DMS153 (cell line): ENCODE measurements at places on chromosomes 2 and 18.
A peak's percentile ranks its signal among the peaks of the same experiment; 100 is the strongest.

- no peak for DNase-seq
Observed at GRCh38 chr2:167333245-167333644, 445.0 kb downstream of the XIRP2 start.

GRCh38 chr2:210099940-210100339 lies 71.3 kb downstream of the KANSL1L start:
- DNase-seq, result no peak

- no peak for DNase-seq
Observed at GRCh38 chr2:66839551-66840320, 404.8 kb downstream of the MEIS1 start.

- no peak for DNase-seq
Observed at GRCh38 chr2:165637396-165637795, 156.7 kb downstream of the GALNT3 start.

DNA sequence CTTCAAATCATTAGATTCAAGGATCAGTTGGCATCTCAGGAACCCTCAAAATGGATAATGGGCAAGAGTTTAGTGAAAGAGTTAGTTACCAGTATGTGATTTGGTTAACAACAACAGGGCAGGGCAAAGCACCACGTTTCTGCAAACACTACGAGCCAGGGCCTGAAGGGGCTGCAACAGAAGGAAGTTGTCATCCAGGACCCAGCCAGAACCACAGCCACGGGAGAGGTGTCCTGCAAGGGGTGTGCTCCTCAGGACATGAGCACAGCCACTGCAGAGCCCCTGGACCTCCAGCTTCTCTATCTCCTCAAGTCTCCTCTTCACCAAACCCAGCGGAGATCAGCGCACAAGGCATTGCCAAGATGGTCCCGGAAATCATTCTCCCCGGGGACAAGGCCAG lies 173.3 kb upstream of the PIEZO2 start:
- no peak for DNase-seq

GRCh38 chr2:234732404-234733092 lies 219.3 kb upstream of the SH3BP4 start:
- no peak for DNase-seq

GRCh38 chr2:11371092-11371937 lies 26.9 kb upstream of the ROCK2 start:
- no peak for DNase-seq

- no peak for DNase-seq
Observed at GRCh38 chr2:147137711-147138110, 707.1 kb upstream of the ACVR2A start.

DNA sequence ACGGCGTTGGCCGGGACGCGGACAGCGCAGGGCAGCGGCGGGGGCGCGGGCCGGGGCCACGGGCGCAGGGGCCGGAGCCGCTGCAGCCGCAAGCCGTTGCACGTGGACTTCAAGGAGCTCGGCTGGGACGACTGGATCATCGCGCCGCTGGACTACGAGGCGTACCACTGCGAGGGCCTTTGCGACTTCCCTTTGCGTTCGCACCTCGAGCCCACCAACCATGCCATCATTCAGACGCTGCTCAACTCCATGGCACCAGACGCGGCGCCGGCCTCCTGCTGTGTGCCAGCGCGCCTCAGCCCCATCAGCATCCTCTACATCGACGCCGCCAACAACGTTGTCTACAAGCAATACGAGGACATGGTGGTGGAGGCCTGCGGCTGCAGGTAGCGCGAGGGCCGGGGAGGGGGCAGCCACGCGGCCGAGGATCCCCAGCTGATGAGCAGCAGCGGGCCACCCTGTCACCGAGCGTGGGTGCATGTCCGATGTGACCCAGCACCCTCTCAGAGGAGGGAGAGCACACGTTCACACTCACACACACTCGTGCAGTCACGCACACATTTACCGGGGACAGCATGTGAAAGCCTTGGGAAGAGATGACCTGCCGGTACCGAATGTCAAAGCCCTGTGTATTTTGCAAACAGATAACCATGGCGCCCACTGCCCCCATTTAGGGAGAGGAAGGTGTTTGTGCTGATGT lies 4.2 kb downstream of the GDF7 start:
- DNase-seq, result no peak

DNA sequence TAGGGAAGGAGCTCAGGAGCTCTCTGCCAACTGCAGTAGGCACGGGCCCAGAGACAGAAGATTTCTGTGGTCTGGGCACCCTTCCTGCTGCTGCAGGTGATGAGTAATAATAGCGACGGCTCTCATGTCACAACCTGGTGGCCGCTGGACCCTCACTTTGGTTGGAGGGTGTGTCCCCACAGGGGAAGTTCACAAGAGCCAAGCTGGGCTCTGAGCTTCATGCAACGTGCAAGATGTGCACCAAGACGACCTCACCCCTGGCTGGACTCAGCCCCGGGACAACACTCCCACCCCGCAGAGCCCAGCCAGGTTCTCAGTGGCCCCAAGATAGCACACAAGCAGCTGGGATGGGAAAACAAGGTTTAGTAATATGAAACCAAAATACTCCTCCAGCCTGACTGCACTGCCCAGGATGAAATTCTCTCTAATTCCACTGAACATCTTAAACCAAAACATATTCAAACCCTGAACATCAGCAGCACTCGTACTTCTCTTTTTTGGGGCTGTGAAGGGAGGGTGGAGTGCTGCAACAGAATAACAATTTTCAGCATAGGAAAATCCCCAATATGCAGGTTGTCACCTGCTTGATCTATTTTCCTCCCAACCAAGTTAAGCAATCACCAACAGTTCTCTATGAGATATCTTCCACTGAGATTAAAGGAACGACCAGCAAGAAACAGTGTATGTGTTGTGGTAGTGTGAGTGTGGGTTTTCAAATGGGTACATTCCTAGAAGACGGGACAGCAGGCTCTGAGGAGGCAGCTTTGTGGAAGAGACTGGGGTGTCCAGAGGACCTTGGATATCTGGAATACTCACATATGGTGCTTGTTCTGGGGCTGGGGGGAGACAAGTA lies 26.5 kb downstream of the BCL2 start:
- no peak for DNase-seq

GRCh38 chr2:1814061-1814460 lies 69.7 kb upstream of the PXDN start:
- no peak for DNase-seq

- no peak for DNase-seq
Observed at GRCh38 chr18:12102136-12102842, 8.6 kb downstream of the ANKRD62 start.

GRCh38 chr2:178677599-178677998 lies 129.6 kb downstream of the TTN start:
- DNase-seq, result no peak

- peak; percentile 19 for DNase-seq
Observed at GRCh38 chr2:120520929-120521912, 175.3 kb downstream of the INHBB start.

GRCh38 chr2:179614121-179614520 lies 247.3 kb downstream of the ZNF385B start:
- no peak for DNase-seq

DNA sequence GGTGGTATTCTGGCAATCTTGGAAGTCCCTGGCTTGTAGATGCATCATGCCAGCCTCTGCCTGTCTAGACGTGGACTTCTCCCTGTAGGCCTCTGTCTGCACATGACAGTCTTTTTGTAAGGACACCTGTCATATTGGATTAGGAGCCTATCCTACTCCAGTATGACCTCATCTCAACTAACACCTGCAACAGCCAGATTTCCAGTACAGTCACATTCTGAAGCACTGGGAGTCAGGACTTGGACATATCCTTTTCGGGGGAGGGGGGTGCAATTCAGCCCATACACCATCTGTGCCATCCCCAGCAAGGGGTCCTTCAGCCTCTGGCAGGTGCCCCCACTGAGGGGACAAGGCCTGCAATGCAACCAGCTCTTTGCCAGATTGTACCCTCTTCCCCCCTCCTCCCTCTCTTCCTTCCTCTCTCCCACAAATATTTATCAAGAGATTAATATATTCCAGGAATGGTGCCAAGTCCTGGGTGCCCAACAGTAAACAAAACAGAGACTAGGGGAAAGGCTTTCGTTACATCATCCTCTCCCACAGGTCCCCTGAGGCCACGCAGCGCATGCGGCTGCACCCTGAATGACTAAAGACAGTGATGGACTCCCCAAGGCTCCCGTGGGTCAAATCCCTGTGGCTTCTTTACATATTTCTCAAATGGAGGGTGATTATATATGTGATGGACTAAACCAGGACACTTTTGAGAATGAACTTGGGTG lies 20.5 kb upstream of the MYCN start:
- DNase-seq, result no peak

- no peak for DNase-seq
Observed at GRCh38 chr2:62263076-62263715, 67.3 kb downstream of the B3GNT2 start.

DNA sequence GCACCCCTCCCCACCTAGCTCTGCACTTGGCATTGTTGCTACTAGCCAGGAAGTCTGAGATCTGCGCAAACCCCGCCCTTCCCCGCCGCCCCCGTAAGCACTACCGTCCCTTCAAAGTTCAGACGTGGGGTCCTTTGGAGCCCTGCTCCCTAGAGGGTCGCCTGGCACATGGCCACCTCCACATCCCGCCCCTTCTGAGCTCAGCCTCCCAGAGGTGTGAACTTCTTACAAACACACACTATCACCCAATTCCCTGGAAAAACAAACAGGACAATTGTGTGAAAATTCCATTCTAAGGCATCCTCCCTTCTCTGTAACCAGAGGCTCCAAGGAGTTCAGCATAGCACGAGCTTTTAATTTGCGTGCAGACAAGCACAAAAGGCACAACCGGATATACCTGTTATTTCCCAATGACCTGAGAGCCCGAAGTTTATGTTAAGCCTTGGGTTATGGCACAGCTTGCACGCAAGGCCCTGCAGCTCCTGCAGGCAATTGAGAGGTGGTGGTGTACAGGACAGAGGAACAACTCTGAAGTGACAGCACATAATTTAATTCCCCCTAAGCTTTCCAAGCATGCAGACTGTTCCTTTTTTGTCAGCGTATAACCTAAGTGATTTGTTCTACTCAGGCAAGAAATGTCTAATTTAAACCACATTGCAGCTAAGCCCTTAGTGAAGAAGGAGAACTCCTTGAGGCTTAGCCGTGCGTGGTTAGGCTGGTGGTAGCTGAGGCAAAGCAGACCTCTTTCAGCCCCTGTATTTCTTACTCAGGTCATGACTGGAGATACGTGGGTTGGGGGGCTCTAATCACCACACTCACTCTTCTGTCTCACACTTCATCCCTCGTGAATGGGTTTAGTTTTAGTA lies 20.3 kb upstream of the CYP1B1 start:
- DNase-seq, result peak; percentile 86

DNA sequence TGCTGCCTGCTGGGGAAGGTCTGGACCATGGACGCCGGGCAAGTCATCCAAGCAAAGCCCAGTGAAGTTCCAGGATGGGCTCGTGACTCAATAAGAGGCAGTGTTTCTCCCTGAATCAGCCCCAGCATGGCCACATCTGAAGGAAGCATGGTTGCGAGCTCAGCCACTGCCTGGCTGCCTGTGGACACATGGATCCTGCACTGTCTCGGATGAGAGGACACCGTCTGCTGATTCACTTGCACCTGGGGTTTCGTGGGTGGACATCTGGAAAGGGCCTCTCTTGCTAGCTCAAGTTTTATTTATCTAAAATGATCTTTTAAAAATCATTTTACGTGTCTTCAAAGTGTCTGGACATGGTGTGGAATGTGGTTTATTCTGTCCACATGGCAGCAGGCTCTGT lies 224.8 kb upstream of the FN1 start:
- DNase-seq, result no peak

DNA sequence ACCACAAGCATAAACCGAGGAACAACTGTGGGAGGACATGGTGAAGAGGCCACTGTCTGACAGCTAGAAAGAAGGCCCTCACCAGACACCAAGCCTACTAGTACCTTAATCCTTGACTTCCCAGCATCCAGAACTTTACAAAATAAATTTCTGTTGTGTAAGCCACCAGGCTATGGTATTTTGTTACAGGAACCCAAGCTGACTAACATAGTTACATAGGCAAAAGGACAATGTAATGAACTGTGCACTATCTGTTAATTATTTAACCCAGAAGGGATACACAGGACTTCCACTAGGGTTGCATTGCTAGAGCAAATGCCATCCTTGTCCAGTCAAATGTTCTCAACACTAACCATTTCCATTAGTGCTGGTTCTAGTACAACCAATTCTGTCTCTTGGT lies 47.7 kb upstream of the DOK6 start:
- no peak for DNase-seq

DNA sequence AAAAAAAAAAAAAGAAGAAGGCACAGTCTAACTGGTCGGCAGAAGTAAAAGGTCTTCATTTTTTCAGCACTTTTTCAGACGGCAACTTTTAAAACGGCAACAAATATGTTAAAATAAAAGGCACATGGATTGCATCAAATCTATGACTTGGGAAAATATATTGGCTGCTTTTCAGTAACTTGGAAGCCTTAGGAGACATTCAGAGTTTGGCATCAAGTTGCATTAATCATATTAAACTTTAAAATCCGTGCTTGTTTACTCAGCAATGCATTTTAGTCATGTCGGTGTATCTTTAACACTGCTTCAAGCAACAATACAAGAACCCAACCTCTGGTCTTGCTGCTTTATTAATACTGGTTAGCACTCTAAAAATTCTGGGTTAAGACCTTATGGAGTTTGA lies 111.1 kb downstream of the MEP1B start:
- DNase-seq, result no peak

GRCh38 chr2:121375621-121376159 lies 90.7 kb upstream of the TFCP2L1 start:
- no peak for DNase-seq

DNA sequence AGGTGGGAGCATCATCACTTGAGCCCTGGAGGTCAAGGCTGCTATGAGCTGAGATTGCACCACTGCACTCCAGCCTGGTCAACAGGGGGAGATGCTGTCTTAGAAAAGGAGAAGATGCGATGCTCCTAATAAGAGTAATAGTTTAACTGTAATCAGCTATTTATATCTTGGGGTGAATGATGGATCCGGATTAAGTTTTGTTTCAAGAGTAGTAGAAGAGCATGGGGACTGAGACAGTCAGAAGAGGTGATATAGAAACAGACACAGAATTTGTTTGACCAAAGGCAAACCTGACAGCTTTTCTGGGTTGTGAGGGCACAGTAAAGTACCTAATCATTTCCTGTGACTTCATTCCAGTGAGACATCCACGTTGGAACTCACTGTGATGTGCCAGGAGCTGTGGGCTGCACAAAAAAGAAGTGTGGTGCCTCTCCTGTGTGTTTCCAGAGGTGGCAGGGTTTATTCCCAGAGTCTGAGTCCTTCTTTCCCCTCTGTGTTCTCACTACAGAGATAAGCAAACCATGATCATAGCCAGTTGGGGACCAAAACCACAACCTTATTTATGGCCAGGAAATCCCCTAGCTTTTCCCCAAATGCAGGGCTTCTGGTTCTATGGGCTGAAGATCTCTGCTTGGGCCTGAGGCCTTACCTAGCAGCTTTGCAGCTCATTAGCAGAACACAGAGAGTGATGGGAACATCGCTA lies 113.7 kb downstream of the XRCC5 start:
- DNase-seq, result no peak
